CD8-positive, alpha-beta T cell (primary cell): ENCODE measurements at places on chromosomes 11 and 22.

GRCh38 chr11:16157327-16157726, 199.0 kb downstream of the SOX6 start:
- DNase-seq, result no peak

DNA sequence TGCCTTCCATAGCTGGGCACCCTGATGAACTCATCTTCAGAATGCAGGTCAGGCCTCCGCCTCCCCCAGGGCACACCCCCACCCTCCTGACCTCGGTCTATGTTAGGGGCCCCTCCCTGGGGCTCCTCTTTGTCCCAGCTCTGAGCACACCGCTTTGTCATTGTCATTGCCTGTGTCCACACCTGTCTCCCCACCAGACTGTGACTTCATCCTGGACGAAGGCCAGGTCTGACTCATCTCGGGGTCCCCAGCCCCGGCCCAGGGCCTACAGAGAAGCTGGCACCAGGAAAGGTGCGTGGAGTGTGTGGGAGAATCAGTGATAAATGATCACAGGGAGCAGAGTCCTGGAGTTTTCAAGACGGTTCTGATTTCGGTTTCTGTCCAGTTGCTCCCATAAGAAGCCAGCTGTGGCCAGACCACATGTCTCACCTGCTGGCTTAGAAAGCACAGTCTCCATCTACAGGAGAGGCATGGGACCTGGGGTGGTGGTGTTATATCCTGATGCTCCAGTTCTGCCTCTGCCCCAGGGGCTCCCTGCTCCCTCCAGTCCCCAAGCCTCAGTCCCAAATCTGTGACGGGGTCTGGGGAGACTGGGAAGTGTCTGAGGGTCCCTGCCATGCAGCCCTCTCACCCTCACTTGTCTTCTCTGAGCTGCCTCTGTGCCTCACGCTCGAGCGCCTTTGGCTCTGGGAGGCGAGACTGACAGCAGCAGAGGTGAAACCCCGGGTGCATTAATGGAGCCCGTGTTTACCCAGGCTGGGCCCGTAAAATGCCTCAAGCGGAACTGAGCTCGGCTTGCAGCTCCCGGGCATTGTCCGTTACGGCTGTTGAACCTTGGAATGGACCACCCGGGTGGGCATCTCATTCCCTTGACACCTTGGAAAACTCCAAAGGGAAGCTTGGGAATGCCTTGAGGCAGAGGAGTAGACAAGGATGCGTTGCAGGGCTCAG, 85.5 kb upstream of the WNT11 start:
- no peak for DNase-seq

GRCh38 chr11:35145271-35145670, 6.3 kb downstream of the CD44 start:
- DNase-seq, result no peak

DNA sequence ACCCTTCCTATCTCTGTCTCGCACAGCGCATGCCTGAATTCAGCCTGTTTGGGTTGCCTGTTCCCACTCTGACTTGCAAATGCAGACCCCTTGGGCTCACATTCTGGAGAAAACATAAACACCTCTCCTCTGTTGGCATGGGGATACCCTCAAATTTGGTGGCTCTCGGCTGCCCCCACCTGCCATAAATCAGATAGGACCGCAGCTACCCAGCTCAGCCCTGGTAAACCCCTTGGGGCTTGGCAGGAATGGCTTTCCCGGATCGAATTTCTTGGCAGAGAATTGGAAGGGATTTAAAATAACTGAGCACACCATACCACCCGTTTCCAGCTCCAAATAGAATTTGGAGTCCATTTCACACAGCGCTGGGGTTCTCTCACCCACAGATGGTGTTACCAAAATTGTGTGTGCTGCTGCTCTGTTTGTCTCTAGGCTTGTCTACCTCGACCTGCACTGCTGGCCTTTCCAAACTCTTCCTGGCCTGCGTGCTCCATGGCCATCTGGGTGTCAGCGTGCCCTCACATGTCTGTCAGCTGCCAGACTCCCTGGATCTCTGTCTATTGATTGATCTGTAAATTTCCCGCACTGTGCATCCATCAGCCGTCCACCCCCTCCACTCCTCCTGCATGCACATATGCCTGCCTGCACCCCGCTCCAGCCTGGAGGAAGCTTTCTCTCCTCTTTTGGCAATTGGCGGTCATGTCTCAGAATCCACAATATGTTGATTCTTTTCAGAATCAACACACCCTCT, 134.0 kb downstream of the NTM start:
- no peak for DNase-seq

DNA sequence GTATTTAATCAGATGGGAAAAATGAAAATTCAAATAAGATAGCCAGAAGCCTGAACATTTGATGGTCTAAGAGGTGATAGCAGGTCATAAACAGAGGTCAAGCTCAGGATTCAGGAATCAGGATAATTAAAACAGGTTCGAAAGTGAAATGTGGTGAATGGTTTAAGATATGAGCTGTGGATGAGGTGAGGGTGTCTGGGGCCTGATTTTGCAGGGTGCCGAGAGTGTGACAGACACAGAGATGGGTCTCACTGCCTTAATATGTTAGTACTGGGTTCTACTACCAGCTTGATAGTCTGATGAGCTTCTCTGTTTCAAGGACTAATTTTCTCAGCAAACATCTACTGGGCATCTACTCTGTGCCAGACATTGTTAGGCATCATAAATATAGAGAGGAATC, 19.9 kb upstream of the EMSY start:
- DNase-seq, result no peak

DNA sequence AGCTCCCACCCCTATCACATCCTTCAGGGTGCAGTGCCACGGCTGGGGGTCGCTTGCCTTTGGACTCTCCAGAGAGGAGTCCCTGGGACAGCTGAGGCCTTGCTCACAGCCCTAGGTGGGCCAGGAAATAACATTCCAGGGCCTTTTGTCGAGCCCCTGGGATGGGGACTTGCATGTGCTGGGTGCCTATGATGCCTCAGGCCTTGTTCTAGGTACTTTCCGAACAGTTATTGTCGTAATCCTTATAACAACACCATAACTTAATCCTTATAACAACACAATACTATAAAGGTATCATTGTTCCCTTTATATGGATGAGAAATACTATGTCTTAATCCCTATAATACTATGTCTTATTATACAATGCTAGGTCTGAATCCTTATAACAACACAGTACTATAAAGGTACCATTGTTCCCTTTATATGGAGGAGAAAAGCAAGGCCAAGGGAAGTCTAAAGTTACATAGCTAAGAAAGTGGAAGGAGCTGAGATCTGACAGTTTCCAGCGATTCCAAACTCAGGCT, 236.5 kb downstream of the ST3GAL4 start:
- DNase-seq, result no peak

- DNase-seq, result no peak
These were observed 48.2 kb downstream of the KCNC1 start for GRCh38 chr11:17782603-17783337.

GRCh38 chr11:121534131-121535093, 81.6 kb upstream of the SORL1-AS1 start:
- no peak for DNase-seq

GRCh38 chr22:23527971-23528740, 51.9 kb downstream of the IGLL1 start:
- DNase-seq, result no peak

- no peak for DNase-seq
These were observed 63.4 kb downstream of the CD6 start for GRCh38 chr11:61034704-61035525.

GRCh38 chr22:19359554-19360299, 68.2 kb upstream of the CLTCL1 start:
- DNase-seq, result no peak

- DNase-seq, result no peak
These were observed 8.8 kb upstream of the OR9I1 start for GRCh38 chr11:58134151-58134550.

GRCh38 chr11:46431211-46431610, 39.6 kb upstream of the CHRM4 start:
- no peak for DNase-seq

DNA sequence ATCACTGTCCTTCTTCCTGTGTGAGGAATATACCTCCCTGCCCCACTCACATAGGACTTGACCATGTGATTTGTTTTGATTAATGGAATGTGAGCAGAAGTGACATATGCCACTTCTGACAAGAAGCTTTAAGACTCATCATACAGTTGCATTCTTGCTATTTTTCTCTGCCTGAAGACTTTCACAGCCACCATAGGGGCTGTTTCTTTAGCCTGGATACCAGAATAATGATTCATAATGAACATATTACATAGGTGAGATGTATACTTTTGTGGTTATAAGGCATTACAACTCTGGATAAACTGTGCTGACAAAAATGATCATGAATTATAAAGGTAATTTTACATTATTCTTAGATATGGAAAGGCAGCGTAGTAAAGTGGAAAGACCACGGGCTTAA, 798.0 kb downstream of the DLG2 start:
- DNase-seq, result no peak

DNA sequence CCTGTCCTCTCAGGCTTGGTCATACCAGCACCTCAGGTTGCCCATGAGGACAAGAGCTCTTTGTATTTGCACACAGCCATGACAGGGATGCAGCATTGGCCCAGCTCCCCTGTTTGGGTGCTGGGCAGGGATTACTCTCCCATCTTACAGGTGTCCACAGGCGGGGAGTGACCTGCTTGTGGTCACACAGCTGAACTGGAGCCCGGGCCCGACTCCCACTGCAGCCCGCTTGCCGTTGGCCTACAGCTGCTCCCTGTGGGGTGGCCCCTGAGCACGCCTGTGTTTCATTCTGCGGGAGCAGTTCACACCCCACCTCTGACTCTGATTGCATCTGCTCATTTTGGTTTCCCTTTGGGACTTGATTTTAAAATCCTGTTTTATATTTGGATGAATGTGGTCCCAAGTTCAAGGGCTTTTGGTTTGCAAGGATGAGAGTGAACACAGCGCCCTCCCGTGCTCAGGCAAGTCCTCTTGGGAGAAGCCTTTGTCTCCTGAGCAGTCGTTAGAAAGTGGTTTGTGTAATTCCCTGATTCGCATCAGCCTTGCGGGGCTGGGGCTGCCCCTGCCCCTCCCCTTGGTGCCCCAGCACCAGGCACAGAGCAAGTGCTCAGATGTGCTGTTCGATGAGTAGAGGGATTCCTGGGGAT, 9.3 kb downstream of the PICK1 start:
- no peak for DNase-seq

DNA sequence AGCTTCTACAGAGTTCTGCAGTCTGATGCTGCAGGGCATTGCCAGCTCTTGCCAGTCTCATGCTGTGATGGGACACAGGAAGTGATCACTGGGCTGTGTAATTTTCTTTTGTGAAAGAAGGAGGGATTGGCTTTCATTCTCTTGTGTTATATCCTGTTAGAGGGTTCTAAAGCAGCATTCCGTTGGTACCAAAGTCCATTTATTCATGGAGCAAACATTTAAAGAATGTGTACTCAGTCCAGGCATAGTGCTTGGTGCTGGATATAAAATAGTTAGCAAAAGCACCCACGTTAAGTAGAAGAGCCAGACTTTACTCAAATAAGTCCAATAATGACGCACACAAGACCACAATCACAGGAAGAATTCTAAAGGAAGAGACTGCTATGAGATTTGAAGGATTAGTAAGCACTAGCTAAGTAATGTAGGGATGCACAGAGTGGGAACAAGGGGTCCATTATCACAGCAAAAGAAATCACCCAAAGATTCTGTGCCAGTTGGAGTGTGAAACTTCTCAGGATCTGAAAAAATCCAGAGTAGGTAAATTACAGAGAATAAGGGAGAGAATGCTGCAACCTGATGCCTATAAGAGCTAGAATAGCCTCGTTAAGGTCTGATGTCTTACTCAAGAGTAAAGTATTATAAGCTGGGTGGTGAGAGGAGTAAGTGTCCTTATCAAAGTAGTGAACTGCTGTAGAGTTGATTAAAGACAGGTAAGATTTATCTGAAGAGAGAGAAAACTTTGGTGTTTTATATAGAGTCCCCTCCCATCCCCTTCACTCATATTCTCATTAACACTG, 728.3 kb downstream of the METTL15 start:
- no peak for DNase-seq

DNA sequence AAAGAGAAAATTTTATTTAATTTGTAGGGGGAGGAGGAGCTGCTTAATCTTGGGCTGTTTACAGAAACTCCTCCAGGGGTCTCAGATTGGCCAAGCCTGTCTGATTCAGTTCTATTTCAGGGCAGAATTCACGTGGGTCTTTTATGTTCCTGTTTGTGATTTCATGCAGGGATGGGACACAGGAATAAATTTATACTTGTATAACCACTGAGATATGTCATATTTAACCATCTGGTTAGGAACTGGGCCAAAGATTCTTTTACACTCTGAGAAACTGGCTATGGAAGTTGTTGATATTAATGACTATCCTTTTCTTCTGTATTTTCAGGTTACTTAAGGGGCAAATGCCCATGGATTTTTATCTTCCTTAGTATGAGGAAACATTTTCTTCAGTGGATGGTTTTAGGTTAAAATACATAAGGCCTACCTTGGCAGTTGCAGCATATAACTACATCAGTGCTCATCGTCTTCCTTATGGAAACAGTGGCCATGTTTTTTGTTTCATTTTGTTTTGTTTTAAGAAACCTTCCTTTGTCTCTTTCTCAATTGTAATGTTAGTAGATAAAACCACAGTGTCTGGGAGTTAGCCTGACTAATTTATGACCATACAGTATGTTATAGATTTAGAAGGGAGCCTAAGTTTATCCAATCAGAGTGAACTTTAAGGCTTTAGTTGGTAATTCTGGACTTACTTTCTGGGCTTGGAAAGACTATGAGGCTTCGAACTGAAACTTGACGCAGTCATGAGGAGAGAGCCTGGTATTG, 132.4 kb upstream of the ANO3 start:
- no peak for DNase-seq
